A549 treated with AZD2906 at 1 μM for 4 hours (cell line): ENCODE measurements at places on chromosomes 12 and 14. TPM values are rescaled to one million over a fixed set of nuclear protein-coding genes. Genes with fewer than 3 reads are reported as not detected.

The PLXNC1 gene
- total RNA-seq, result 0.06 to 0.15 TPM (median 0.10 TPM) in 5 replicates

The FAM181A gene
- not detected in 5 replicates for total RNA-seq

The ANO2 gene
- 0.07 to 0.21 TPM (median 0.15 TPM) in 5 replicates for total RNA-seq

The LMNTD1 gene
- total RNA-seq, result not detected in 5 replicates

The KCNK10 gene
- not detected in 5 replicates for total RNA-seq

The RPGRIP1 gene
- total RNA-seq, result 0.10 to 0.31 TPM (median 0.18 TPM) in 5 replicates

The KLHL33 gene
- 0.01 to 0.03 TPM (median 0.02 TPM) in 4 of 5 replicates, not detected in the other for total RNA-seq

The AKAP3 gene
- total RNA-seq, result 0.06 to 0.19 TPM (median 0.11 TPM) in 5 replicates

The FLRT2 gene
- 2.7 to 3.0 TPM (median 2.8 TPM) in 5 replicates for total RNA-seq

The AQP6 gene
- total RNA-seq, result not detected in 5 replicates

The OTX2 gene
- not detected in 5 replicates for total RNA-seq

The SERPINA9 gene
- total RNA-seq, result 0.07 to 0.09 TPM in 2 of 5 replicates, not detected in the others

The PLEK2 gene
- 16.7 to 18.8 TPM (median 17.4 TPM) in 5 replicates for total RNA-seq

The E2F7 gene
- total RNA-seq, result 6.3 to 8.6 TPM (median 7.2 TPM) in 5 replicates

The MYH6 gene
- 0.08 to 0.17 TPM (median 0.10 TPM) in 5 replicates for total RNA-seq

The ATG14 gene
- 4.4 to 5.5 TPM (median 4.8 TPM) in 5 replicates for total RNA-seq

The SPX gene
- 3.9 to 4.5 TPM (median 4.1 TPM) in 5 replicates for total RNA-seq

The RHEBL1 gene
- 3.2 to 5.1 TPM (median 4.1 TPM) in 5 replicates for total RNA-seq

The CCND2 gene
- total RNA-seq, result 0.02 TPM in 1 of 5 replicates, not detected in the others

The RXYLT1 gene
- 23.2 to 24.3 TPM (median 24.0 TPM) in 5 replicates for total RNA-seq

The HOTAIR gene
- total RNA-seq, result 0.06 to 0.29 TPM (median 0.12 TPM) in 5 replicates

The FGF6 gene
- not detected in 5 replicates for total RNA-seq

The TMEM229B gene
- 0.17 to 0.32 TPM (median 0.19 TPM) in 5 replicates for total RNA-seq

The KRT77 gene
- total RNA-seq, result not detected in 5 replicates

The RND1 gene
- total RNA-seq, result 3.1 to 4.9 TPM (median 3.4 TPM) in 5 replicates

The RIPK3 gene
- total RNA-seq, result not detected in 5 replicates

The ALDH1L2 gene
- 2.5 to 4.0 TPM (median 3.5 TPM) in 5 replicates for total RNA-seq

The RPS6KA5 gene
- total RNA-seq, result 4.5 to 6.6 TPM (median 5.5 TPM) in 5 replicates
